OCI-LY7 (cell line): ENCODE measurements at places on chromosomes 6 and 20.

DNA sequence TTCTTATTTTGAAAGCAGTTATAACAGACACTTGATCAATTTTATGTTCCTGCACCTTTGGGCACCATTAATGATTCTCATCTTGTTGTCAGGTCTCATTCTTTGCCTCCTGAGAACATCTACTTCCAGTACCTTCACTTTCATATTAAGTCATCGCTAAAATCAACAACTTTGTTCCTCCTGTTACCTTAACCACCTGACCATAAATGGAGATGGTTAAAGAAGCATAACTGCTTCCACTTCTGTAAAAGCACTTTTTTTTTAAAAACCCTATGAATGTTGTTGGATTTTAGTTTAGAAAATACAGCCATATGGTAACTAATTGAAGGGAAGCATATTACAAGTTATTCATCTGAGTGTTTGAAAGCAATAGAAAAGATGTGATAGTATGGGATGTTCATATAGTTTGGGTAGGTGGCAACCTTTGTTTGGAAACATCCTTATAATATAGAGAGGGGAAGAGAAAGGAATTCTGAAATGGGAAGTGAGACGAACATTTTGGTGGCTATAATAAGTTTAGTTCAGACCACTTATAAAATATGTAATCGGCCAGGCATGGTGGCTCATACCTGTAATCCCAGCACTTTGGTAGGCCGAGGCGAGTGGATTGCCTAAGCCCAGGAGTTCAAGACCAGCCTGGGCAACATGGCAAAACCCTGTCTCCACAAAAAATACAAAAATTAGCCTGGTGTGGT is 53.9 kb downstream of the AFG1L start:
- DNase-seq: no peak

DNA sequence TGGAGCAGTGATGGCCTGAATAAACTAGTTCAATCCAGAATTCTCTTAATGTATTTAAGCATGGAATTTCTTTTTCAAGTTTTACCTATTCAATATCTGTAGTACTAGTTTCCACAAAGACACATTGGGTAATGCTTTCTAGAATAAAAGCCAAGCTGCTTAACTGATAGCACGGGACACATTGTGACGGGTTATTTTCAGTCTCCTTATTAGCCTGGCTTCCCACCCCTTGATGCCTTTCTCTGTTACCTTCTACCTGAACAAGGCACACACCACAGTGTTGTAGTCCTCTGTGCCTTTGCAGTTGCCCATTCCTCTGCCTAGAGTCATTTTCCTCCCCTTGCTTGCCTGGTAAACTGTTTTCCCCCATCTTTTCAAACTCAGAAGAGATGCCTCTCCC is 139.1 kb downstream of the HDGFL1 start:
- no peak for DNase-seq

DNA sequence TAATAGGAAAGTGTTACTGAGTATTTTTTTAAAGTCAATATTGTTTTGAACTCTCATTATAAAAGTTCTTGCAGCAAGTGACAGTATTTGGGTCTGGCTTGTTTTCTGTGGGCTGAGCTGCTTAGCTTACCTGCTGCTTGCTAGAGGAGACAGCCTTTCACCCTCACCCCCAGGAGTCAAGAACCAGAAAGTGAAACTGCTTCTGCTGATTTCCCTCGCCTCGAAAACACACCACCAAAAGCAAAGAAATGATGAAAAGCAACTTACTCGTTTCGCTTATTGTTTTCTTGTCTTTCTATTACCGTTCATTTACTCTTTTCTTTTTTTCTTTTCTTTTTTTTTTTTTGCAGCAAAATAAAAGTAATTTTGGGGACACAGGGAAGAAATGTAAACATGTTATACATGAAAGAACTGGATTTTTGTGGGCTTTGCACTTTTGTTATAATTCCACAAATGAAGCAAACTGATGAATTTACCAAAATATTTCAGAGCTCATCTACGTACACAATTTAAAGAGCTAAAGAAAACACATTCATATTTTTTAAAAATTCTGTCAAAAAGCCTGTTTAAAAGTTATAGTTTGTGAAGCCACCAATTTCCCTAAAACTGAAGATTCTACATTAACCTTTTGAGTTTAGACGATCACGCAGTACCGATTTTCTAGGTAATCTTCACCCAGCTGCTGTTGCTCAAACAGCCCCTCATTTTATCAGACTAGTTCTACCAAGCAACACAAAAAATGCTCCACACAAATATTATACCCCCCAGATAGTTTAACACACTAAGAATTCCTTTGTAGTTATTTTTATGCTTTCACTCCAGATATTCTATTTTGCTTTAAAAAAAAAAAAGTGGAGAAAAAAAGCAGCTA is 1.7 kb downstream of the SCML4 start:
- peak; percentile 55 for DNase-seq

- DNase-seq: no peak
Measured at GRCh38 chr6:6968731-6969552, 138.8 kb upstream of the RREB1 start.

GRCh38 chr6:25942561-25943147 is 12.2 kb upstream of the SLC17A2 start:
- DNase-seq: peak; percentile 62

GRCh38 chr6:14584450-14584849 is 466.9 kb downstream of the CD83 start:
- no peak for DNase-seq

- DNase-seq: no peak
Measured at GRCh38 chr6:132161283-132161682, 210.1 kb upstream of the CCN2 start.

DNA sequence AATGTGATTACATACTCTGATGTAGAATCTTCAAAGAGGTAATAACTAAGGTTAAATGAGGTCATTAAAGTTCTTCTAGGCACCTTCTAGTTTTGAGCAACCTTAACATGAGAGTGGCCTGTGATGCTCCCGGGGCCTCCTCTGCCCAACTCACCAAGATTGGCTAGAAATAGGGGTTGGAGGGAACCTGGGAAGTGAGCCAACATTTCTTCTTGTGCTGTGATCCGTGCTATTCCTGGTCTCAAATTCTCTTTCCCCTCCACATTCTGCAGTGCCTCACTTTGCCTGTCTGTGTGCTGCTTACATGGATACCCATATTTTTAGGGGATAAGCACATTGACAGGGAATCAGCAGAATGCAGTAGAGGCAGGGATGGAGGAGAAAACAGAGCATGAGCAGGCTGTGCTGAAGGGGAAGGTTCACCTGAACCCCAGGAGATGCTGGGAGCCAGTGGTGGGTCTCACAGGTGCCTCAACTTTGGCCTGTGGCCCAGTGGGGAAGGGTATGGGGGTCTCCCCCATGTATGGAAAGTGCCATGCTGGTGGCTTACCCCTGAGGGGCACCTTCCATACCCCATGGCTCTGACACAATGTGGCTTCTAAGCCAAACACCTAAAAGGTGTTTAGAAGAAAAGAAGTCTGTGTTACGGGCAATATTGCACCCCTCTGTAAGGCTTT is 164.7 kb upstream of the CHD6 start:
- no peak for DNase-seq

DNA sequence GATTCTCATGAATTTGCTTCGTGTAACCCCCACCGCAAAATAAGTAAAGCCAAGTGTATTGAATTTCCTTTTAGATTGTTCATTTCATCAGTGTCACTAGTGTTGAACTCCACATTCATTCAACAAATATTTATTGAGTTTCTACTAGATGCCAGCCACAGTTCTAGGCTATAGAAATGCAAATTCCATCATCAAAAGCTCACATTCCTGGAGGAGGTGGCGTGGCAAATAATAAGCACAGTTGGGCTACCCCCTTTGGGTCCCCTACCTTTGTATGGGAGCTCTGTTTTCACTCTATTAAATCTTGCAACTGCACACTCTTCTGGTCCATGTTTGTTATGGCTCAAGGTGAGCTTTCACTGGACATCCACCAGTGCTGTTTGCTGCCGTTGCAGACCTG is 12.7 kb upstream of the ME1 start:
- no peak for DNase-seq

GRCh38 chr20:7090811-7091210 is 323.3 kb downstream of the BMP2 start:
- DNase-seq: no peak

DNA sequence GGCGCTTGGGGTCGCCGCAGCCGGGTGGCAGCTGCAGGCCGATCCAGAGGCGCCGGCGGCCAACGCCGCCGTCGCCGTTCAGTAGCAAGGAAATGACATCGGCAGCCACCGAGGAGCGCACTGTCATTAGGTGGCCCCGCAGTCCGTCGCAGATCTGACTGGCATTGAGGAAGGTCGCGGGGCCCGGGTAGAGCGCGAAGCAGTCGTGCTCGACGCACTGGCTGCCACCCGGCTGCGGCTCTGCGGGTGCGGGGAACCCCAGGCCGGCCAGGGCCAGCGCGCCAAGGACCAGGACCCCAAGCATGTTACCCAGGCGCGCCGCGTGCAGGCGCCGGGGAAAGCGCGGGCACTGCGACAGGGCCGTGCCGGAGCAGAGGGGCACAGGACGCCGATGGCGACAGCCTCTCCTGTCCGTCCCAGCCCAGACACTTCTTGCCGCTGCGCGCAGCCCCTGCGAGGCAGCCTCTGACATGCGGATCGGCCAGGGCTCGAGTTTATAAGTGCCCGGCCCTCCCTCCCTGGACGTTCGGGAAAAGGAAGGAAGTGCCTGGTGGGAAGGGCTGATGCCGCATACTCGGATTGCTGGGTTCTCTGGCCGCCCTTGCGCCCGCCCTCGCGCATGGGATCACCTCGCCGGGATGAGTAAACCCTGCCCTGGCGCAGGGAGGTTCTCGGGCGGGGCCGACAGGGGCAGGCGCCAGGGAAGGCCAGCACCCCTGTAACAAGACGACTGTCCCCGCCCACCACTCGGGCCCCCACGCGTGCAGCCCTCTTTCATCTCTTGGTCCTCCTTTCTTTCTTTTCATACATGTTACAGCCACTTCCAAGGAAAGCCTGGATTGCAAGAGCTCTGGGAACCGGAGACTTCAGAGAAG is at the start of gene THBD:
Gene THBD, minus strand, starts transcription at position 472 of the 875 bp plus-strand sequence. Its CDS starts 168 bp downstream, at position 304.
- no peak for DNase-seq

- DNase-seq: no peak
Measured at GRCh38 chr20:46142124-46142523, 24.0 kb downstream of the CD40 start.

DNA sequence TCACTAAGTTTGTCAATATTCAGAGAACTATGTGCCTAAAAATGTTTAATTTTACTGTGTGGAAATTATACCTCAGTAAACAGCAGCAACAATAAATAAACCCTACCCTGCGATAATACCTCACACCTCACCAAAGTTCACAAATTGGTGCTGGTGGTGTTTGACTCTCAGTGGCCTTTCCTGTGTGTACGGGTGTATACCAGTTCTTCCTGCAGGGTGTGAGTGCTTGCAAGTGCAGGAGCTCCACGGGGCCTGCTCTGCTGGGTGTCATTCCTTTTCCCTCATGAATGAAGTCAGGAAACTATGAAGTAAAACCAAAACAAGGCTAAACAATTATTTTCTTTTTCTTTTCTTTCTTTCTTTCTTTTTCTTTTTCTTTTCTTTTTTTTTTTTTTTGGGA is 4.1 kb upstream of the ENPP5 start:
- peak; percentile 3 for DNase-seq

DNA sequence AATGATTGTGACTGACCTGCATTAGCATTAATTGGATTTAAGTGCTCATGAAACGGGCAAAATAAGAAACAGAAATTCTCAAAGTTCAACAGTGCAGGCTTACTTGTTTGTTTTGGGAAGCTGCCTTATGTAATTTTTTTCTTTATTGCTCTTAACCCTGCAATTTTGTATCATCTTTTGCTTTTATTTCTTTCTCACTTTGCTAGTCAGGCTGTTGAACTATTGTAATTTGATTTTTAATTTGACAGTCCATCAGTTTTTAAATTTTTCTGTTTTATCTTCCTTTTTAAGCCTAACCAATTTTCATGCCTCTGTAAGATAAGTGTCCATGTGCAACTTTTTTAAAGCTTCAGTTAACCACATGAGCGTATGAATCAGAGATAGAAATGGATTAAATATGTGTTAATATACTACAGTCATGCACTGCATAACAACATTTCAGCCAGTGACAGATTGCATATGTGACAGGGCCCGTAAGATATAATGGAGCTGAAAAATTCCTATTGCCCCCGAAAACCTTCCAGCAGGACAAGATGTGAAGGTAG is 44.6 kb downstream of the PEX7 start:
- DNase-seq: no peak
